ENCODE measurements at places on chromosomes 3 and 15.

DNA sequence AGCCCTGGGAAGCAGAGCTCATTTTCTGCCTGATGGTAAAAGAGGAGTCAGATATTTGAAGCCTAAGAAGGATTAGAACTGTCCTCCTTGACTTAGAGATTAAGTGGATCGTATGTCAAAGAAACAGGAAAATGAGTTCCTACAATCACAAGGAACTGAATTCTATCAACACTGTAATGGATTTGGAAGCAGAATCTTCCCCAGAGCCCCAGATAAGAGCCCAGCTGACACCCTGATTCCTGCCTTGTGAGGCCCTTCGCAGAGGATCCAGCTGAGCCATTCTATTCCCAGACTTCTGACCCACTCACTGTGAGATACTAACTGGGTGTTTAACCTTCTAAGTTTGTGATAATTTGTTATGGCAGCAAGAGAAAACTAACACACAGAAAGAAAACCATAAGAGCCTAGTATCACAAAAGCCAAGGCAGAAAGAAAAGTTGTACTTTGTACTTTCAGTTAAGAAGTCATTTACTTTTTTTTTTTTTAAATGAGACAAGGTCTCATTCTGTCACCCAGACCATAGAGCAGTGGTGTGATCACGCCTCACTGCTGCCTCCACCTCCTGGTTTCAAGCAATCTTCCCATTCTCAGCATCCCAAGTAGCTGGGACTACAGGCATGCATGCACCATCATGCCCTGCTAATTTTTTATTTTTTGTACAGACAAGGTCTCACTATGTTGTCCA is 61.1 kb upstream of the ZBTB20 start:
- DNase-seq = peak; percentile 82

- peak; percentile 39 for DNase-seq
These were observed at the start of gene PODXL2 for GRCh38 chr3:127628788-127629466. Gene PODXL2, plus strand, starts transcription at chr3:127629185. Its CDS starts 35 bp downstream, at chr3:127629220.

- DNase-seq = no peak
These were observed 19.4 kb upstream of the ATP8B4 start for GRCh38 chr15:50138391-50138790.

- DNase-seq = no peak
These were observed 6.3 kb downstream of the HTR3D start for GRCh38 chr3:184037816-184038215.

GRCh38 chr3:128100161-128100560 is 23.5 kb downstream of the RUVBL1 start:
- DNase-seq = no peak

- no peak for DNase-seq
These were observed 100.8 kb upstream of the C15orf61 start for GRCh38 chr15:67420137-67420536.

- no peak for DNase-seq
These were observed 37.2 kb upstream of the CLSTN2 start for GRCh38 chr3:139897759-139898158.

- DNase-seq = no peak
These were observed 21.3 kb downstream of the RAB6B start for GRCh38 chr3:133874344-133874743.

DNA sequence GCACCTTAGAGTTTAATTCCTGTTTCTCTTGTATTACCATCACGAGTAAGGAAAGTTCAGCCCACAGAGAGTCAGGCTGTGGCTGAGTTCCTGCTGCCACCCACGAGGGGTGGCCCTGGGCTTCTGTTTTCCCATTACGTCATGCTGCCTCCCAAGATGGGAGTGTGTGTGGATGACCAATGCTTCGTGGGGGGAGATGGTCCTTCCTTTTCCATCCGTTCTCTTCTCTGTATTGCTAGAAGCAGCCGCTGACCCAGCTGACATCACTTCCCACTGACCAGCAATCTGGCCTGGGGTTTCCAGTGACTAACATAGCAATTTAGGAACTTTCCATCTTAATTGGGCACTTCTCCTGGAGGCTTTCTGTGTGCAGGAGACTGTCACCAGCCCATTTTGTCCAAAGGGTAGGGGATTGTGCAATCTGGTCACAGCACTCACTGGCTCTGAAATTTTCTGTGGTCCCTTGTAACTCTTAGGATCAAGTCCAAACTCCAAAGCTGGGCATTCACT is 9.3 kb downstream of the IRAK2 start:
- DNase-seq = no peak

DNA sequence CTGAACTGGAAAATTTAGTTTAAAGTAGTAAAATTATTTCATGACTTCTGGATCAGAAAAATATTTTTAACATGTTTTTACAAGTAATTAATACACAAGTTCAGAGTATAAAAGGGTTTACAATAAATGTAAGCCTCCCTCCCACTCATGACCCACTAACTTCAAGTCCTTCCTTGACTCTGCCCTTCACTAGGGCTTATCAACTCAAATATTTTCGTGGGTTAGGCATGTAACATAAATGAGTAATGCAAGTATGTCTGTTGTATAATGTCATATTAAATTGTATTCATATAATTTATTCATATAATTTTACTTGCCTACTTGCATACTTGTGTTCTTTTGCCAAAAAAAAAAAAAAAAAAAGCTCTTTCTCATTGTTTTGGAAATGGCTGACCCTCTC is 3.4 kb upstream of the OPA1 start:
- no peak for DNase-seq

DNA sequence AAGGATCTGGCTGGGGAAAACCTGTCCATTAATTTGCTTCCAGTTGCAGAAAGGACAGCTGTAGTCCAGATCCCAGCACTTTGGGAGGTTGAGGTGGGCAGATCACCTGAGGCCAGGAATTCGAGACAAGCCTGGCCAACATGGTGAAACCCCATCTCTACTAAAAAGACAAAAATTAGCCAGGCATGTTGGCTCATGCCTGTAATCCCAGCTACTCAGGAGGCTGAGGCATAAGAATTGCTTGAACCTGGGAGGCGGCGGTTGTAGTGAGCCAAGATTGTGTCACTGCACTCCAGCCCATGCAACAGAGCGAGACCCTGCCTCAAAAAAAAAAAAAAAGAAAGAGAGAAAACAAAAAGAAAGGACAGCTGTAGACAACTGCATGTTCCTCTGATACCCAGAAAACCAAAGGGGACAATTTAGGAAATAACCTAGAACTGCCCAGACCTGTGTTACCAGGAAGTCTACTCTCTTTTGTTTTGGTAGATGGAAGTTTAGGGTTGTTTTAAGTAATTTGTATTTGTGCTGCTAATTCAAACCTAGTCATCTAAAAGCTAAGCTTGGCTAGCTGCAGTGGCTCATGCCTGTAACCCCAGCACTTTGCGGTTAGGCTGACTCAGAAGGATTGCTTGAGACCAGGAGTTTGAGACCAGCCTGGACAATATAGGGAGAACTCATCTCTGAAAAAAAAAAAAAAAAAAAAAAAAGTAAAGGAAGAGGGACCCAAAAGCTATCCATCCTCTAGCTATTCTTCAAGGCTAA is 22.7 kb downstream of the EXD1 start:
- DNase-seq = no peak

- no peak for DNase-seq
These were observed 548.5 kb downstream of the OCA2 start for GRCh38 chr15:27550635-27551034.

- no peak for DNase-seq
These were observed 18.6 kb downstream of the SUCLG2 start for GRCh38 chr3:67635806-67636205.

GRCh38 chr3:124639406-124640237 is 90.6 kb upstream of the UMPS start:
- no peak for DNase-seq

DNA sequence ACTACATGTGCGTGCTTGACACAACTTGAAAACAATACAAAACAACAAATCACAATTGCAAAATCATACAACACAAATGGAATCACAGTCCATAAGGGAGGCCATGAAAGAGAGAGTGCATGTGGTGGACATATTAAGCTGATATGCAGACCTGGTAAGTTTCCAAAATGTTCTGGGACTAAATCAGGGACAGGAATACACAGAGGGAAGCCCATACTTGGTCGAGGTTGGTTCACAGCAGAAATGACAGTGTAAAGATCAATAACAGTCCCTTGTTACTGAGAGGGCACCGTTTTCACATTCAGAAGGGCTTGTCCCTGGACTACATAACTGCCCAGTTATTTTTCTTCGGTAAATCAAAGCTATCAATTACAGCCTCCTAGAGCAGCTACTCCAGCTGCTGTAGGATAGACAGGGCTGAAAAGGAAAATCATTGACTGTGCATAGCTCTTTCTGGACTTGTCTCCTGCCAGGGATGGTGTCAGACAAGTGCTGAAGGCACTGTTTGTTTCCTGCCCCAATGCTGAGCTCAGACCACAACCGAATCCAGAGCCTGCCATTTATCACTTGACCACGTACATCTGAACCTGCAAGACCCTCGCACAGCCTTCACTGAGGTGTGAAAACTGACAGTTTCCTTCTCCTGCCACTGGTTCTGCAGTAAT is 79.5 kb upstream of the KCNMB2 start:
- no peak for DNase-seq

- no peak for DNase-seq
These were observed 265.6 kb downstream of the FOXP1 start for GRCh38 chr3:71317749-71318457.

- peak; percentile 82 for DNase-seq
These were observed 27.5 kb upstream of the MASP1 start for GRCh38 chr3:187318819-187319616.

DNA sequence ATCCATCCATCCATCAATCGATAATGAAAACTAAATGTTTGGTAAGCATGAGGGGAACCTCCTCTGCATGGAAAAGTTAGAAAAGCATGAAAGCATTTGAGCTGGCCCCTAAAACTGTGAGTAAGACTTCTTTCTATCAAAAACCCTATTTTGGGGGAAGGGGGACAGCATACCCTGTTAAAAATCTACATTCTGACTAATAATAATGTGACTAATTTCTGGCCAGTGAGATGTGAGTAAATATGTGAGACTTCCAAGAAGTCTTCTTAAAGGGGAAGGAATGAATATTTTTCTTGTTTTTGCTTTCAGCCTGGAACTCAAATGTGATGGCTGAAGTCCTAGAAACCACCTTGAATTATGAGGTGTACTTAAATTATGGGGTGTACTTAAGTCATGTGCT is 54.9 kb downstream of the C3orf85 start:
- DNase-seq = no peak

DNA sequence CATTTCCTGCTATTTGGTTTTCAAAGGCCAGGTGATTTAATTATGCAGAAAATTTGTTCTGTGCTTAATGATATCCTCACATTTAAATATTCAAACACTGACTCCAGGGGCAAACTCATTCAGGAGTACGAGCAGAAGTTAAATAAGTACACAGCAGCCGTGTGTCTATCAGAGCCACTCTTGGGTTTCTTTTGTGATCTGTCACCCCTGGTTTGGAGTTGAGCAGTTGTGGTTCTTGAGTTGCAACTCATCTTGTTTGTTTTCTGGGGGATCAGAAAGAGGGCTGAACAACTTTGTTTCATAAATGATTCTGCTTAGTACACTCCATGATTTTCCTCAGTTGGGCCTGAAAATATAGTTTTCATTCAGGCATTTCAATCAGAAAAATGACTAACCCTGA is 25.7 kb upstream of the PPP4R2 start:
- DNase-seq = no peak

GRCh38 chr3:182364723-182365650 is 428.3 kb upstream of the ATP11B start:
- DNase-seq = no peak

GRCh38 chr3:48532271-48532976 is 24.2 kb downstream of the PFKFB4 start:
- no peak for DNase-seq

- no peak for DNase-seq
These were observed 71.2 kb downstream of the FAM43A start for GRCh38 chr3:194756791-194757325.

Data from NCI-H524 (cell line).